ENCODE measurements at places on chromosomes 12 and 14.

DNA sequence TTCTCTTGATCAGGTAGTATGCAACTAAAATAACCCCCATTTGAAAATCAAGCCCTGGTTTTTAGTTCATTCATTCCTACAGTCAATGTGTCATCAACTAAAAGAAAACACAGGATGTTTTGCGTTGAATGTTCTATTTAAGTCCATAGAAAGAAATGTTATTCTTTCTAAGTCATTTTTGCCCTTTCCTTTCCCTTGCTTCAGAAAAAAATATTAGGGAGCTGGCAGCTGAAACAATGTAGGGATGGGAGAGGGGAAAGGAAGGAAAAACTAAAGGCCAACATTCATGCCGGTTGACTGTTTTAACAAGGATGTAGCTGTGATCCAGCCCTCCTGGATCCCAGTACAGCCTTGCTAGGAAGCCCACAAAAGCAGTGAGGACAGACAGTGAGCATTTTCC is 155.1 kb downstream of the BTG1 start:
- no peak for DNase-seq

GRCh38 chr12:31536672-31537071 is 54.3 kb downstream of the DENND5B start:
- no peak for DNase-seq

DNA sequence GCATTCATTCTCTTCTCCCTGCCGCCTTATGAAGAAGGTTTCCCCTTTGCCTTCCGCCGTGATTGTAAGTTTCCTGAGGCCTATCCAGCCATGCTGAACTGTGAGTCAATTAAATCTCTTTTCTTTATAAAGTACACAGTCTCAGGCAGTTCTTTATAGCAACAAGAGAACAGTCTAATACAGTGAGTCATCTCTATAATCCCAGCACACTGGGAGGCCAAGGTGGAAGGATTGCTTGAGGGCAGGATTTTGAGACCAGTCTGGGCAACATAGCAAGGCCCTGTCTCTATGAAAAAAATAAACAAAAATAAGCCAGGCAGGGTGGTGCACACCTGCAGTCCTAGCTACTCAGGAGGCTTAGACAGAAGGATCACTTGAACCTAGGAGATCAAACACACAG is 259.9 kb downstream of the CEP128 start:
- no peak for DNase-seq

- DNase-seq: no peak
Measured at GRCh38 chr12:118635276-118635675, 258.9 kb downstream of the SUDS3 start.

GRCh38 chr14:50070230-50070629 is 46.1 kb downstream of the VCPKMT start:
- no peak for DNase-seq

GRCh38 chr14:24890716-24891115 is 159.2 kb downstream of the STXBP6 start:
- DNase-seq: no peak

GRCh38 chr12:108666401-108666881 is 32.7 kb upstream of the SELPLG start:
- no peak for DNase-seq

- DNase-seq: peak; percentile 69
Measured at GRCh38 chr12:1797011-1797901, 23.1 kb upstream of the LRTM2 start.

DNA sequence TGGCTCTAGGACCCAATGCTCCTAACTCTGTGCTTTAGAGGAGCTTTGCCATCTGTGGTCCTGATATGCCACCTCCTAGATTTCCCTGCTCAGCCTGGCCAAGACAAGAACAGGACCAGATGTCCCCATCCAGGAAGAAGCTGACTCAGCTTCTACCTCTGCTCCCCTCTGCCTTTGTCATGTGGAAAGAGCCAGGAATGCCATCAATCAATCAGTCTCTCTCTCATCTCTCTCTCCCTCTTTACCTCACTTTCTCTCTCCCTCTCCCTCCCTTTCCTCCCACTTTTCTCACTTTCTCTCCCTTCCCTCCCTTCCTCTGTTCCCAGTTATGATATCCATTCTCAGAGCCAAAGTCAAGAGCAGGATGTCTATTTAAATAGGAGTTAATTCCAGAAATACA is 892.5 kb upstream of the TMEM132C start:
- DNase-seq: peak; percentile 26

DNA sequence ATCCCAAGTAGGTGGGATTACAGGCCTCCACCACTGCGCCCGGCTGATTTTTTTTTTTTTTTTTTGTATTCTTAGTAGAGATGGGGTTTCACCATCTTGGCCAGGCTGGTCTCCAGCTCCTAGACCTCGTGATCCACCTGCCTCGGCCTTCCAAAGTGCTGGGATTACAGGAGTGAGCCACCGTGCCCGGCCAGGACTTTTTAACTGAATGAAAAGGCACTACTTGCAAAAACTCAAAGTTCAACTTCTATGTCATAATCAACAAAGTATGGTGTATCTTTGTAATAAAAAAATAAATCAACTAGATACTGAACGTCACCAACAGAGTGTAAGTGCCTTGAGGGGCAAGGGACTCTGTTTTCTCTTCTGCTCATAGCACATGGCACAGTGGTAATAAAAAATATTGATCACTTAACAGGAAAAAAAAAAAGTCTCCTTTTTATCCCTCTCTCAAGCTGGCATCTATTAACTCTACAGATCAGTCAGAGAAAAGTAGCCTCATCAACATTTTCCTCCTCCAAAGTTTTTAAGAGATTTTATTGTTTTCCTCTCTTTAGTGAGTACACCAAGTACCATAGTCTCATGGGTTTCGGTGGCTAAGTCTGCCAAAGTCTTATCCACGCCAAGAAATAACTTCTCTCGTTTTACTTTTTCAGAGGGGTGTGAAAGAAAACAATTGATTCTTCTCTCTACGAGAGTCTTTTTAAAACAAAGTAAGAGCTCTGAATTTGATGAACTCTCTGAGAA is 10.6 kb upstream of the FOXN3 start:
- no peak for DNase-seq

DNA sequence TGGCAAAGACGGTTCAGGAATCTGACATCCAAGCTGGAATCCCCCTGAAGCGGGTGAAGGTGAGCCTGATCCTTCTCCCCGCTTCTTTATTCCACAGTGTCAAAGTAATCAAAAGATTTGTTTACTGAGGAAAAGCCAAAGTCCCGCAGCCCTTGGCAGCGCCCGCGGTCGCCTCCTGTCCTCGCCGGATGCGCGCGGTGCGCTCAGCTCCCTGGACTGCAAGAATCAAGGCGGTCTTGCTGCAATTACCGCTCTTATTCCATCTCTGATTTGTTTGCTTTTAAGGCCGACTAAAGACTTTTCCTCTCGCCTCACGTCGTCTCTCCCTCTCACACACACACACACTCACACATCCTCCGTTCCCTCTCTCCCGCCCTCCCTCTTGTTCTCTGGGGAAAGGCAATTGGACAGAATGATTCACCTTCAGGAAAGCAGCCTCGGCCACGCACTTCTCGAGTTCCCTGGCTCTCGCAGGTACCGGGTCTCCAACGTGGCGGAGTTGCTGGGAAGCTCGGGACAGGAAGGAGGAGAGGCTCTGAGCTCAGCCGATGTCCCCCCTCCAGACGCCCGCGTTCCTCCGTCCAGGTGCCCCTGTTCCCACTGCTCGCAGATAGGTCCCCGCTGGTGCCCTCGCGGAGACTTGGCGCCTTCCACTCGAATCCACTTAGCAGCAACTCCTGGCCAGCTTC is 68.6 kb upstream of the USP15 start:
- peak; percentile 46 for DNase-seq

GRCh38 chr14:28754209-28754985 is 12.2 kb upstream of the FOXG1 start:
- DNase-seq: peak; percentile 69

GRCh38 chr14:30005114-30005808 is 77.6 kb upstream of the PRKD1 start:
- peak; percentile 48 for DNase-seq

GRCh38 chr14:36657399-36658122 is 4.1 kb upstream of the PAX9 start:
- peak; percentile 77 for DNase-seq

GRCh38 chr12:90333939-90334338 is 621.0 kb downstream of the CCER1 start:
- no peak for DNase-seq

DNA sequence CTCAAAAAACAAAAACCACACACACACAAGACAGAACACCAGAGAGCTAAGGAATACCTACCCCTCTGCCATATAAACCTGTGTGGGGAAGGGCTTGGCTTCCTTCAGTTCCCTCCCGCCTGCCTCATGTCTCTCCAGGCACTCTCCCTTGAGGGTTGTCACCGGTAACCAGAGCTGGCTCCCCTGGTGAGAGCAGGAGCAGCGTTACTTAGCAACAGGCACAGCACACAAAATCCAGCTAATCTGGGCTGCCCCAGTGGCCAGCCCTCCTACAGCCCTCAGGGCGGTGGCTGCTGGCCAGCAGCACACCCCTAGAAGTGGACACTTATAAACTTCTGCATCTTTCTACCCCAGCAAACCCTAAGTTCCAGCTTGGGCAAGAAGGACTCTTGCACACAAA is 21.6 kb upstream of the NR4A1 start:
- DNase-seq: peak; percentile 92

GRCh38 chr14:99589651-99590530 is 14.1 kb downstream of the CCDC85C start:
- no peak for DNase-seq

GRCh38 chr14:99633141-99633540 is 11.8 kb upstream of the HHIPL1 start:
- no peak for DNase-seq

GRCh38 chr14:53670701-53671100 is 285.9 kb downstream of the BMP4 start:
- no peak for DNase-seq
